ENCODE measurements at places on chromosomes 1 and 21. TPM values are rescaled to one million over a fixed set of nuclear protein-coding genes. Genes with fewer than 3 reads are reported as not detected.

The KLF17 gene
- total RNA-seq, result 0.50 TPM

The C1QTNF12 gene
- total RNA-seq, result 1.5 TPM

The PADI2 gene
- 0.84 TPM for total RNA-seq

The FTCD gene
- total RNA-seq, result not detected

The B3GALT2 gene
- total RNA-seq, result not detected

The PGLYRP3 gene
- not detected for total RNA-seq

The PLEKHA6 gene
- 35.1 TPM for total RNA-seq

The CYP4A11 gene
- total RNA-seq, result not detected

The NFASC gene
- 1.1 TPM for total RNA-seq

The DNASE2B gene
- total RNA-seq, result not detected

The ATP1A4 gene
- not detected for total RNA-seq
